Substantia nigra (tissue), 51 donors: ENCODE measurements at places on chromosomes 5 and 9.

DNA sequence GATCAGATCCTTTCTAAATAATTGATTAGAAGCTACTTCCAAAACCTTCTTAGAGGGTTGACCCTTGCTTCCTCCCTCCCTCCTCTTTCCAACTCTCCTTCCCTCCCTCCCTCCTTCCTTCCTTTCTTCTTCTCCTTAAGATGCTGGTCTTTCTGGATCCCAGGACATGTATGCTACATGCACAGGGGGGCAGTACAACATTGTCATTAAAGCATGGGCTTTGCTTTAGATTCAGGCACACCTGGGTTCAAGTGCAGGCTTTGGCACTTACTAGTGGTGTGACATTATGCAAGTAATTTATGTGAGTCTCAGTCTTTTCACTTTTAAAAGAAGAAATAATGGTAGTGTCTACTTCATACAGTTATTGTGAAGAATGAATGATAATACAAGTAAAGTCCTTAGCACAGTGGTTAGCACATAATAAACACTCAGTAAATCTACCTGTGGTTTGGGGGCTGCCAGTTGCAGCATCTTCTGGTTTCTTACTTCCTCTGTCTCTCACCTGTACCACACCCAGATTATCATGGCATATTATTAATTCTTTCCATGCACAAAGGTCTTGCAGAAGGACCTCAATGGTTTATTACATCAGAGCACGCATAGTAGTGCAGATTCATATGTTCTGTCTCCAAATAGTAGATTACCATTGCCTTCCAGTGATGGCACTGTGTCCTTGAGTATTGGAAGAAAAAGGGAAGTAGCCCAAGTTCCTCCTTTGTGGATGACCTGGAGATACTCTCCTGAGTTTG lies 154.1 kb downstream of the ARHGAP26 start:
- no peak for DNase-seq

GRCh38 chr5:114435885-114436299 lies 74.0 kb downstream of the KCNN2 start:
- no peak for DNase-seq

- DNase-seq = no peak
Observed at GRCh38 chr5:178441486-178442270, 148.5 kb downstream of the COL23A1 start.

- no peak for DNase-seq
Observed at GRCh38 chr9:19030899-19031298, 2.1 kb downstream of the SAXO1 start.

- peak; percentile 88 for DNase-seq
Observed at GRCh38 chr9:133137451-133138231, 16.6 kb upstream of the RALGDS start.

DNA sequence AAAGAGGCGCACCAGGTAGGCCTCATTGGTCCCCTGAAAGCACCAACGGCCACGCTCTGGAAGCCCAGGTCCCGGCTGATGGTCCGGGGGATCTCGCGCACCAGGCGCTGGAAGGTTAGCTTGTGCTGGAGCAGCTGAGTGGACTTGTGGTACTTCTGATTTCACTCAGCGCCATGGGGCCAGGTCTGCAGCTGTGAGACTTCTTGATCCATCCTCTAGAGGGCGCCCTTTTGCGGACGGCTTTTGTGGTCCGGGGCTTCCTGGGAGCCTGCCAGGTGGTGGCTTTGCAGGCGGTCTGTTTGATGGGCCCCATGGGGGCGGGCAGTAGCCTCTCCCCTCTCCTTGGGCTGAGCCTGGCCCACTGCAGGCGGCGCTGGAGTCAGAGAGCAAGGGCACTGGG lies 10.4 kb downstream of the TAF11L12 start:
- DNase-seq = no peak

- no peak for DNase-seq
Observed at GRCh38 chr5:179828756-179829421, 8.2 kb downstream of the SQSTM1 start.

DNA sequence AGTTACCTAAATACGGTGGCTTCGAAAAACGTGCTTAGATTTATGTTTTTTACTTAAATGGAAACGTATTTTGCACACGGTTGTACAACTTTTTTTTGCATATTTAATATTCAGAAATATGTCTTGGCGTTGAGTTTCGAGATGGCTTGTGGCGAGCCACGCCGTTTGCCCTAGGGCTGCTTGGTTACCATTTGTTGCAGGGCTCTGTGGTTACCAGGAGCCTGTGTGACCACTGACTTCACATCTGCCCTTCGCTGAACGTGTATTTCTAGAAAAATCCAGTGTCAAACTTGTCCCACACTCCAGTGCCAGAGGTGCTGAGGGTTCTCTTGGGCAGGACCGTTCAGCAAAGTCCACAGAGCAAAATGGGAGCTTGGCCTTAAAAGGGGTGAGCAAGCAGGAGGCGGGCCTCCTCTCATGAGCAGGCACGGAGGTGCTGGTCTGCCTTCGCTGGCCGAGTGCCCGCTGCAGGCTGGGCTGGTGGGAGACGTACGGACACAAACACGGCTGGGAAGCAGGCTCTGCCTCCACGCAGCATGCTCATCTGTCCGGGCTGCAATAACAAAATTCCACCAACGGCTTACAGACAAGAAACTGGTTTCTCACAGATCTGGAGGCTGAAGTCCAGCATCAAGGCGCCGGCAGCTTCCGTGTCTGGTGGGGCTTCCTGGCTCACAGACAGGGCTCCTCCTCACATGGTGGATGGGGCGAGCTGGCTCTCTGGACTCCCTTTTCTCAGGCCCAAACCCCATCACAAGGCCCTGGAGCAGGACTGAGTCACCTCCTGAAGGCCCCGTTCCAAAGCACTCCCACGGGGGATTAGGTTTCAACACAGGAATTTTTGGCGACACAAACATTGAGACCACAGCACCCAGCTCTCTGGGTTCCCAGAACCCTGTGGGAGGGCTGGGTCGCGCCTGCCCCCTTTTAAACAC lies 5.4 kb downstream of the MRPL36 start:
- no peak for DNase-seq

- DNase-seq = no peak
Observed at GRCh38 chr5:33817301-33817700, 74.5 kb downstream of the ADAMTS12 start.

DNA sequence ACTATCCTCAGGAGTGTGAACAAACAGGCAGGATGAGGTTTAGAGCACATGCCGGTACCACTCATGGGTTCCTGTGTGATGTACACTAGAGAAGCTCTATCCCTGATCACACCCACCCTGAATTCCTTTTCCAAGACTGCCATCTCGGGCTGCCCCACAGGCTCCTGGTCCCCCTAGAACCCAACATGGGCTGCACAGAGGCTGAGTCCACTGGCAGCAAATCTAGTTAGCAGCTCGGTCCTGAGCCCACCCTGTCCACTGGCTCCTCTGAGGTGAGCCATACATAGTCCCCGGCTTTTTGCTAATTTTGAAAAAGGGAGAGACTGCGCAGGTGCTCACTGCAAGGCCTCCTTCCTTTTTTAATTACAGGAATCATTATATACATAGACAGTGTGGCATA lies 227.0 kb downstream of the FSTL4 start:
- DNase-seq = no peak

DNA sequence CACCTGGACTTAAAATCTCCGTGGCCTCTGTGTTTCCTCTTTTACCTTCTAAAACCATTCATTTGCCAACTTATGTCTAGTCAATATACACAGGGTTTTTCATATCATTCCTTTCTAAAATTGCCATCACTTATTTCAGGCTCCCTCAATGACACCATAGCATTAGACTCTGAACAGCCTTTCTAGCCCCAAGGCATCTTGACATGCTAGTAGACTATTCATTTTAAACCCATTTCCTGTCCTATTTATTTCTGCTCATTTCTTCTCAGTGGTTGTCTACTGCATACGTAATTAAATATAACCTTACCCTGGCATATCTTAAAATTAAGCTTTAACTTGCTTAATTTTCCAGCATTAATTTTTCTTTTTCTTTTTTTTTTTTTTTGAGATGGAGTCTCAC lies 83.2 kb downstream of the PHAX start:
- DNase-seq = no peak

DNA sequence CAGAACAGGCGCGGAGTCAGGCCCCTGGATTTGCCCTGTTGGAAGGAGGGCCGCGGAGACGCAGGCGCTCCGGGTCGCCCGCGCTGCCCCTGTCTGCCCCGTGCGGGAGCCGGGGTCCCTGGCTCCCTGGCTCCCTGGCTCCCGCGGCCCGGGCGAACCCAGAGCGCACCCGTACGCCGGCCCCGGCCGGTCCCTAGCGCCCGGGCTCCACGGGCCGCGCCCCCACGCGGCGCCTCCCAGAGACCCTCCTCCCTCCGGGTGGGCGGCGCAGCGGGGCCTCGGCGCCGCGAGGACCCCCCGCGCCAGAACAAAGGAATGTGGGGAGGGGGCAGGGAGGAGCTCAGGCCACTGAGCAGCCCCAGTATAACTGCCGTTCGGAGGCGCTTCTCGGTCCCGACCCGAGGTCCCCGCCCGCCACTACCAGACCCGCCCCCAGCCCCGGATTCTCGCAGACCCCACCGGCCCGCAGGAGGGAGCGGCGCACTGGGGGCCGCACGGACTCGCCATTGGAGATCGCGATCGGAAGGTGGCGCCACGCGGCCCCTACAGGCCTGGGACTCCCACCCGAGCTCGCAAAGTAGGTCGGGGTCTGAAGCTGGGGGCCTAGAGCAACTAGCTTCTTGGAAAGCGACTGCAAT lies 2.4 kb downstream of the NFIL3 start:
- no peak for DNase-seq

- no peak for DNase-seq
Observed at GRCh38 chr5:171055875-171056454, 194.1 kb downstream of the RANBP17 start.

- no peak for DNase-seq
Observed at GRCh38 chr5:124865603-124866354, 119.3 kb upstream of the ZNF608 start.

DNA sequence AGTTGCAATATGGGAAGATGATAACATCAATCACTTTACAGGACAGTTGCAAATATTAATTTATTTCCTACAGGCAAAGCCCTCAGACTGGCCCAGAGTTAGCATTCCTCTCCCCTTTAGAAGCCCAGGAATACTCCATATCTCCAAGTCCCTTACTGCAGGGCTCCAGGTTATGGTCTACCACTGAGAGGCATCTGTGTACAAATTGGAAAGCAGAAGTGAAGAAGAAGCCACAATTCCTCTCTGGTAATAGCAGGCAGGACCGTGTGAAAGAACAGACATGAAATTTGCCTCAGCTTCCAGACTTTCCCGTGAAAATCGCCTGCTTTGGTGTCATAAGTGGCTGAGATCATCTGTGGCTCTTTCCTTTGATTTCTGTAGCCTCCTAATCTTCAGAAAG lies 289.6 kb downstream of the GLIS3 start:
- DNase-seq = no peak

GRCh38 chr5:113150821-113151220 lies 174.2 kb downstream of the DCP2 start:
- DNase-seq = no peak
